Activated T-helper 1 cell treated with anti-CD3 and anti-CD28 coated beads, Interleukin-2, amount 50 U/mL, for 16 hours (primary cell): ENCODE measurements at places on chromosomes 4 and X.

- DNase-seq: no peak
Measured at GRCh38 chr4:102522031-102522440, 20.9 kb downstream of the NFKB1 start.

DNA sequence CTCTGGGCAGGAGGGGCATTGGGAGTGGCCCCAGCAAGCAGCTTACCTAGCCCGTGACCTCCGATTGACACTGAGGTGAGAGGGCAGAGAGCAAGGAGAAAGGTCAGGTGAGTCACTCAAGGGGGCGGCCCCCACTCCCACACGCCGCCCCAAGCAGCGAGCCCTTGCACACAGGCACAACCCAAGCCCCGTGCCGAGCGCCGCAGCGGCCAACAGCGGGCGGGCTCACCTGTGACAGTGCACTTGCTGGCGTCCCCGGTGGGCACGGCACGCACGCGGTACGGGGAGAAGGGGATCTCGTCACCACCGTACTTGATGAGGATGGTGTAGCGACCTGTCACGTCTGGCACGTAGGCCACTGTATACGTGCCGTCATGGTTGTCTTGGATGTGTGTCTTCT is 17.2 kb downstream of the FLNA start:
- no peak for DNase-seq

DNA sequence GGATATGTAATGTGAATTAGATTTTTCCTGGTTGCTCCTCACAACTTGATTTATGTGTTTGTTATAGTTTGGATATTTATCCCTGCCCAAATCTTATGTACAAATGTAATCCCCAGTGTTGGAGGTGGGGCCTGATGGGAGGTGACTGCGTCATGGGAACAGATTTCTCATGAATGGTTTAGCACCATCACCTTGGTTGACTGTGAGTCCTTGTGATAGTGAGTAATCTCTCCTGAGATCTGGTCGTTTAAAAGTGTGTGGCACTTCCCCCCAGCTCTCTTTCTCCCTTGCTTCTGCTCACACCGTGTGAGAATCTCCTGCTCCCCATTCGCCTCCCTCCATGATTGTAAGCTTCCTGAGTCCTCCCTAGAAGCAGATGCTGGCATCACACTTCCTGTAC is 2.2 kb downstream of the MID2 start:
- no peak for DNase-seq

DNA sequence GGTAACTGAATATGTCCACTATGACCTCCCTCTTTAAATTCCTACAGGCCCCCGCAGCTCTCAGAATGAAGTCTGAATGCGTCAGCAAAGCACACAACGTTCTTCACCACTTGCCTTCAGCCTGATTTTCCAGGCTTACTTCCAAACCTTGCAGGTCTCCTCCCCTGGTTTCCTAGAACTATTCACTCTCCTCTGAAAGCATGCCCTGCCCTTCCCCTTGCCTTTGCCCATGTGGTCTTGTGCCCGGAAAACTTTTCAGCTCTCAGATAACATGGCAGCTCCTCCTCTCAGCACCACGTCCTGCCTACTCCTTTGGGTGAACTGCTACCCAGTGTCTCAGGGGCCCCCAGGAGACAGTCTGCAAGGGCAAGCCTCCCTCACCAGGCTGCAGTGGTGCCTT is 268.5 kb upstream of the LDB2 start:
- no peak for DNase-seq

DNA sequence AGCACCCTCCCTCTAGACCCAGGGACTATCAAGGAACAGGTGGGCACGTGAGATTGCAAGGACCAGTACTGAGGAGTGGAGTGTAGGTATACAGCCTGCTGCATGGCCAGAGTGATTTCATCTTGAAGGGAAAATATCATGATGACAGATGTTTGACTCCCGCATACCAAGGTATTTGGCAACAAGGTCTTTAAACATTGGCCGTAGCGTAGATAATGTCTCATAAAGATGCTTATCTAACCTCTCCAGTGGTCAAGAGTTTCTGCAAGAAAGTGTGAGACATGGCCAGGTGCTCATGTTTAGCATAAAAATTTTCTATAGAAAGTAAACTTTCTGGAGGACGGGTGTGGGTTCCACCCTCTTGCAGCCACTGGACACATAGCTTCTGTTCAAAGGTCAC is 18.7 kb upstream of the ZNF630 start:
- no peak for DNase-seq

DNA sequence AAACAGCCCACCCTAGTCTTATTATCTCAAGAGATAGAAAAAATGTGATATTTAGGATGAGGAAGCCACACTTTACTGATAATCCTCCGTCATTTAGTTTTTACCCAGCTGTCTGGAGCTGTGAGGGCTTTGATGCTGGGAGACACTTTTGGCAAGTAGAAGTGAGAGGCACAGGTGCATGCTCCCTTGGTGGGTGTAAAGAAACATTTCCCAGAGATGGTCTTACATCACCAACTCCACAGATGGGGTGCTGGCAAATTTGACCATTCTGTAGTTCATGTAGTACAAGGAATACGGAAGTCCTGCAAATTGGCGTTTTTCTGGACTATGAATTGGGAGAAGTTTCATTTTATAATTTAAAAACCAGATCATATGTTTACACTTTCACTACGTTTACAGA is 28.5 kb downstream of the TRIM61 start:
- no peak for DNase-seq

DNA sequence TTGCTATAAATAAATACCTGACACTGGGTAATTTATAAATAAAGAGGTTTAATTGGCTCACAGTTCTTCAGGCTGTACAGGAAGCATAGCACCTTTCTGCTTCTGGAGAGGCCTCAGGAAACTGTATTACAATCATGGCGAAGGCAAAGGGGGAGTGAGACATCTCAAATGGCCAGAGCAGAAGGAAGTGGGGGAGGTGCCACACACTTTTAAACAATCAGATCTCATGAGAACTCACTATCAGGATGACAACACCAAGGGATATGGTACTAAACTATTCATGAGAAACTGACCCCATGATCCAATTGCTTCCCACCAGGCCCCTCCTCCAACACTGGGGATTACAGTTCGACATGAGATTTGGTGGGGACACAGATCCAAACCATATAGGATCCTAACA is 11.7 kb upstream of the TCEAL9 start:
- DNase-seq: no peak

DNA sequence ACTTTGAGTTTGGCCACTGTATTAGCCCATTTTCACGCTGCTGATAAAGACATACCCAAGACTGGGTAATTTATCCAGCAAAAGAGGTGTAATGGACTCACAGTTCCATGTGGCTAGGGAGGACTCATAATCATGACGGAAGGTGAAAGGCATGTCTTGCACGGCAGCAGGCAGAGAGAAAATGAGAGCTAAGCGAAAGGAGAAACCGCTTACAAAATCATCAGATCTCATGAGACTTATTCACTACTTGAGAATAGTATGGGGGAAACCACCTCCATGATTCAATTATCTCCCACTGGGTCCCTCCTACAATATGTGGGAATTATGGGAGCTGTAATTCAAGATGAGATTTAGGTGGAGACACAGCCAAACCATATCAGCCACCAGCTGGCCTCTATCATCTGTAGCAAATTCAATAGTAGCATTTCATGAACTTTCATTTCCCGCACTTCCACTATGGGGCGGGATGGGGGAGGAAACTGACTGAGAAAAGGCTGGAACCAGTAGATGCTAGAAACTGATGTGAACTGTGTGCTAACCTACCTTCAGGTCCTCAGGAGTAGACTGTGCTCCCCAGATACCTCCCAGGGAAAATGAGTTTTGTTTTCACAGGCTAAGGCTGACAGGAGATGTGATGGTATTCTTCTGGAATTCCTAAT is 35.3 kb upstream of the LGI2 start:
- no peak for DNase-seq

GRCh38 chrX:148135738-148136137 is 154.6 kb downstream of the FMR1NB start:
- DNase-seq: no peak

DNA sequence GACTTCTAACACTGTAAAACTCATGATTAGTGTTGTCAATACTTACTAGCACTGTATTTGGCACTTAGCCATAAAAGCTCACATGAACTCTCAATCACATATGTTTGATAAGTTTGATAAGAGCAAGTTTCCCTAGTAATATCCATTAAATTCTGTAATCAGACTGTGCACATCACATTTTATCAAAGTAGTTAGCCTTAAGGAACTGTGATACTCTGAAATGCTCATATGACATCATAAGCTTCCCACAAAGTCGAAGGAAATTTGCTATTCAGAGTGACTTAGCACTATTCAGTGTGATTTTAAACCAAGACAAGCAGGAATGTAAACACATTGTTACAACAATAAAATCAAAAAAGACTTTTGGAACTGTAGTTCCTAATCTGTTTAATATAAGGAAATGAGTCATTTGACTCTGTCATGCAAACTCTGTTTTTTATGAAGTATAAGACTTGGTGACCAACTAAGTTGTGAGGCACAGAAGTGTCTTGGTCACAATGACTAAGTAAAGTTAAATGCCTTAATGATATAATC is 6.7 kb downstream of the SLC7A11 start:
- DNase-seq: no peak

DNA sequence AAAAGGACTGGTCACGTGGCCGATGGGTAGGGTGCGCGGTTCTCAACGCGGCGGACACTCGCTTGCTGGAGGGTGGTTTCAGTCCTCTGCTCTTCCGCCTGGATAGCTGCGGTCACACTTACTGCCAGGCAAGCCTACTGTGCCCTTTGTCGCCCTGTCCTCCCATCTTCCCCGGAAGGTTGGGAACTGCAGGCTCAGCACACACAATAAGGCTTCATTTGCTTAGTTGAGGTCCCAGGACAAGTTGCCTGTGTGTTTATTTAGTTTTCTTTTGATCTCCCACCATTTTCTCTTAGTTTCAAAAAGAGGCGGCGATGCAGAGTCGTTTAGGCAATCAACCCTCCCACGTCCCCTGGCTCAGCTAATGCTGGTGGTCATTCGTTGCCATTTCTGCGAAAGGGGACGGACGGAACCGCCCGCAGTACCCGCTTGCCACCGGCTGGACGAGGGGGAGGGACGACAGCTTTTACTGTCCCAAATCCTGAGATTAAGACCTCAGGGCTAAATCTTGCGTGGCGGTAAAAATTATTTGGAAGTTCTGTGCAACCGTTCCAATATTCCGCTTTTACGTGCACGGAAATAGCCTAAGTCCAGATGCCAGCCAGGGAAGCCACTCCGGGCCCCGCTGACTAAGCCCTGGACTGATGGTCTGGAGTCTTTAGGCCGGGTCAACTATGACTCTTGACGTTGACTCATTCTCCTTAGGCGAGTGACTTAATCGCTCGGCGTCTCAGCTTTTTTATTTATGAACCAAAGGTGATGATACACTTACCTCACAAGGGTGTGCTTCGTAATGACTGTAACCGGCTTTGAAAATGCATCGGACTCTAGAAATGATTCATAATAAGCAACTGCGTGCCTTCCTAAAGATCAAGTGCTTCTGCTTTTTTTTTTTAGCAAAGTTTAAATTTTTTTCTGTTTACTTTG is 671 bp upstream of the EIF4E start:
- DNase-seq: peak; percentile 39

DNA sequence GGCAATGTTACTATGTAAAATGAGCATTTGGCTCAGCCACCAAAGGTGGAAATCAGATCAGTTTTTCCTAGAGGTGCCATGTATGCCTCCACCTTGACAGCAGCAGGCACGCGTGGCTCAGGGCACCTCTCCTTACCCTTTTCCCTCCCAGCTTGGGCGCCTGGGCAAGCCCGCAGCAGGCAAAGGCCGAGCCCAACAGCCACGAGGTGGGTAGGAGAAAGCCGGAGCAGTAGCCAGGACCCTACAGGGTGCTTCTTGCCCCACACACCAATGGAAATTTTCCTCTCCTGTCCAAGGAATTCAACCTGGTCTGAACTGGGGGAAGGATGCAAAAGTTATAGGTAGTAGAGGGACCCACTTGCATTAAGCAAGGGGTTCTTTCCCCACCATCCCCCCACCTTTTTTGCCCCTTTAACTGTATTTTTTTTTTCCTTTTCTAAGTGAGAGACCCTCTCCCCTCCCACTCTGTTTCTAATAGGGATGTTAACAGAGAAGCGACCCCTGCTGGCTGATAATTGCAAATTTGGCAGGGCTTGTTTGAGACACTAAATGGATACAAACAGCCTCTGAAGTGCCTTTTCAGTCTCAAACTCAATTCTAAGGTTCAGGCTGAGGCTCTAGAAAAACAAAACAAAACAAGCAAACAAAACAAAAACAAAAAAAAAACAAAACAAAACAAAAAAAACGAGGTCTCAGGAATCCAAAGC is 895.1 kb downstream of the PCDH18 start:
- no peak for DNase-seq

DNA sequence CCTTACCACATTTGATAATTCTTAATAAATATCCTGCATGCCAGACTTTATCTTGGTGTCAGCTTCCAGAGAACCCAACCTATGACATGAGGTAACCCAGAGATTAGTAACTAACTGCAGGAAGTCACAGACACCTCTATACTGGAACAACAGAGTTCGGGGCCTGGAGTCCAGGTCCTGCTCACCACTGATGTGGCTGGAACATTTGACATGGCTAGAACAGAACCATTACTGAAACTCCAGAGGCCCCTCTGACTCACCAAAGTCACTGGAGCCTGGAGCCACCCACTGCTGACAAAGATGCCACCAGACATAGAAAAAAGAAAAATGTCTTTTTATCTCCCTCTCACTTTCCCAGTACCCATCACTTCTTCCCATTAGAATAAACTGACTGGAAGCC is 403.7 kb downstream of the MID1IP1 start:
- DNase-seq: no peak

- no peak for DNase-seq
Measured at GRCh38 chrX:124125471-124125870, 164.0 kb downstream of the STAG2 start.

DNA sequence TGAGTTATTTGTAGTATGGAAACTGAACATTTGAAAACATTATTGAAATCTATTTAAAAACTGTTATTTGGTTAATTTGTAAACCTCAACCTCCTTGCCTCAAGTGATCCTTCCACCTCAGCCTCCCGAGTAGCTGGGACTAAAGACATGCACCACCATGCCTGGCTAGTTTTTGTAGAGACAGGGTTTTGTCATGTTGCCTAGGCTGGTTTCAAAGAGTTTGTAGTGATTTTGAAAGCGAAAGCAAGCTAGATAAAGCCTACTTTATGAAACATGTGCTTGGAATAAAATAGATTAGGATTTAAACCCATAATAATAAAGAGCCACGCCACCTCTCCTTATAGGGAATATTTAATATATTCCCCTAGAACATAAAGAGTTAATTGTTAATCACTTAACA is 23.5 kb downstream of the ARSJ start:
- no peak for DNase-seq

DNA sequence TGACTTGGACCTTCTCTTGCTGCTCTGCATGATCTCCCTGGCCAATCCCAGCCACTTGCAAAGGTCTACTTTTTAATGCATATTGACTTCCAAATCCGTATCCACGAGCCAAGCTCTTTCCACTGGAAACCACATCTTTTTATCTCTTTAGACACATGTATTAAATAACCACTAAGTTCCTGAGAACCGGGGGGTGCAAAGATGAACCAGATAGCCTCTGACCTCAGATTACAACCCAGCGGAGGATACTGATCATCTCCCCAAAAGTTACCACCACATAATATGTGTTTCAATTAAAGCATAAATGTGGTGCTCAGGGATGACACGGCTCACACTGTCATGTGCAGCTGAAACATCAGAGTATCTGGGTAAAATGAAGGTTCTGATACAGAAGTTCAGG is 40.4 kb upstream of the FAM9B start:
- DNase-seq: no peak

GRCh38 chrX:109783701-109784079 is 50.6 kb upstream of the ACSL4 start:
- DNase-seq: no peak

- DNase-seq: no peak
Measured at GRCh38 chrX:26562156-26562555, 346.2 kb downstream of the MAGEB5 start.
